Fibroblast of skin of abdomen (primary cell): ENCODE measurements at places on chromosomes 2 and 18.

- DNase-seq = peak; percentile 95
Observed at GRCh38 chr2:213238753-213239495, 45.3 kb upstream of the SPAG16 start.

DNA sequence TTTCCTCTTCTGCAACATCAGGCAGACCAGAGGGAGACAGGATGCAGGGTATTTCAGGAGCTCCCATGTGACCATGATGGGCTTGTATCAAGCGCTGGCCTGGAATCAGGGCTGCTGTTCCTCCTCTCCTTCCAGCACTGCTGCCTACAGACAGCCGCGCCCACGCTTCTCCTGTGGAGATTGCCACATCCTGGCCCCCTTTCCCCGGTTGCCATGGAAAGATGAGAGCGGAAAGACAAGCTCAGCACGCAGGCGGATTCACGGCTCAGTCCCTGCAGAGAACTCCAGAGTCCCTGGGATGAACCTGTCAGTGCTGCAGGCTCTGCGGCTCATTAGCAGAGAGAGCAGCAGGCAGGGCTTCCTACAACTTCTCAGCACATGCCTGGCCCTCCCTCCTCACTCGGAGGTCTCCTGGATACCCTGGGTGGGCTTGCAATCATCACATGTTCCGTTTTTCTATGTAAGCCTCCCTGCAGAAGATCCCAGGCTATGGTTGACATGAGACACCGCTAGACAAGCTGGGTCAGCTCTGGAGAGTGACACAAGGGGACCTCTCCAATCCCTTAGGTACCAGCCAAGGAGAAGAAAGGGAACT lies 497.8 kb upstream of the MYT1L start:
- DNase-seq = no peak

- DNase-seq = no peak
Observed at GRCh38 chr2:20432714-20433113, 14.2 kb upstream of the RHOB start.

- no peak for DNase-seq
Observed at GRCh38 chr18:31203096-31203793, 40.6 kb upstream of the DSC1 start.

GRCh38 chr18:4817665-4818064 lies 362.6 kb upstream of the DLGAP1 start:
- no peak for DNase-seq

- DNase-seq = no peak
Observed at GRCh38 chr18:8607776-8608742, 1.2 kb upstream of the RAB12 start.

DNA sequence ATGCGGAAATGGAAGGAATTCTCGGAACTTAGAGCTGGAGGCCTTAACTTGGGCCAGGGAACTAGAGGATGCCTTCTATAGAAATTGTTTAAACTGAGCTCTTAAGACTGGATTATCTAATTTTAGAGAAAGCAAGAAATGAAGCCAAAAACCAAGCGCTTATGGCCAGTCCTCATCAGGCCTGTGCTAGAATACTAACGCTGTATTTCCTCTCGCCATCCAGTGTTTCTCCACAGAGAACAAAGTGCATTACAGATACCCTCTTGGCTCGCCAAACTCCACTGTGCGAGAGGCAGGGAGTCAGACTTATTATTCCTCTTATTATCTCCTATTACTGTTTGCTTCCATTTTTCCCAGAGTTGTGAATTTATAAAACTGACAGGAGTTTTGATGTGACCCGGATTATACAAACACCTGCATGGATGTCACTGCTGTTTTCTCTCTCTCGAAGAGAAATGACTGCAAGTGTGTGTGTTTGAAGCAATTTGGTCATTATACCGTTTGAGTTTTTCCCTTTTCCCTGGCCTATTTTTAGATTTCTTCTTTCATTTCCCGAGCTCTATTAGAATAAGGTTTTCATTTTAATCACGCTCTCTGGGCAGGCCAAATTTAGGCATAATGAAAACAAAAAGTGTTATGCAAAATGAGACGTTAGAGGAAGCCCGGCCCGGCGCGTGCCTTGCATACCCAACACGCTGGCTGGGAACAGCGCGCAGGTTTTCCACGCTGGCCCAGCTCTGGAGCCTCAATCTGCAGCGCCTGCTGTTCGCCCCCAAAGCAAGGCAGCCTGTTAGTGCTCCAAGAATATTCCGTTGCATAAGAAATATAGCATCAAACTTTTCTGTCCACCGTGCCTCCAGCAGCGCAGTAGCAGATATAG lies 103.3 kb downstream of the ALK start:
- DNase-seq = no peak

DNA sequence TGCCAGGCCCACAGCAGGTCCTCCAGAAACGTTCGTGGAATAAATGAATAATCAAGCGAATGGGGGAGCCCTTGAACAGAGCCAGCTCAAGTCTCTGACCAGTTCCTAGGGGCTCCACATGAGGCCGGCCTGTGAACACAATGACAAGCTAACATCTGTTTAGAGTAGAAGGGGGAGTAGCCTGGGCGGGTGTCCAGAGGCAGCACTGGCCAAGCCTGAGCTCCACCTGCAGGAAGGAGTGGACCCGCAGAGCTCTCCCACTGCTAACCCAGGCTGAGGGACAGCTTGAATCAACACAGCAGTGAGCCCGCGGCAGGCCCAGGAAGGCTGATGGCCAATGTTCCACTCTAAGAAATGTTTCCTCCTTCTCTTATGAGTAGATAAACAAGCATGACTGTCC lies 234.8 kb upstream of the RAB6C start:
- DNase-seq = no peak

- DNase-seq = no peak
Observed at GRCh38 chr2:569681-570080, 107.5 kb downstream of the TMEM18 start.

- DNase-seq = no peak
Observed at GRCh38 chr2:10362096-10362897, 59.6 kb downstream of the HPCAL1 start.

GRCh38 chr2:119434664-119435063 lies 3.0 kb downstream of the TMEM37 start:
- DNase-seq = no peak

DNA sequence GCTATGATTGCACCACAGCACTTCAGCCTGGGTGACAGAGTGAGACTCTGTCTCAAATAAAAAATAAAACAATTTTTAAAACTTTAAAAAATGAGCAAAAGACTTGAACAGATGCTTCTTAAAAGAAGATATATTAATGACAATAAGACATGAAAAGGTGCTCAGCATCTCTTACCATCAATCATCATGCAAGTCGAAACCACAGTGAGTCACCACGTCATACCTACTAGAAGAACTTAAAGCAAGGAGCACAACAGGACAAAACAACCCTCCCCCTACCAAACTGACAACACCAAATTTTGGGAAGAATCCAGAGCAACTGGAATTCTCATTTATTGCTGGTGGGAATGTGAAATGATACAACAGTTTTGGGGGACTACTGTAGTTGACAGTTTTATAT lies 251.6 kb downstream of the BCL2 start:
- no peak for DNase-seq

DNA sequence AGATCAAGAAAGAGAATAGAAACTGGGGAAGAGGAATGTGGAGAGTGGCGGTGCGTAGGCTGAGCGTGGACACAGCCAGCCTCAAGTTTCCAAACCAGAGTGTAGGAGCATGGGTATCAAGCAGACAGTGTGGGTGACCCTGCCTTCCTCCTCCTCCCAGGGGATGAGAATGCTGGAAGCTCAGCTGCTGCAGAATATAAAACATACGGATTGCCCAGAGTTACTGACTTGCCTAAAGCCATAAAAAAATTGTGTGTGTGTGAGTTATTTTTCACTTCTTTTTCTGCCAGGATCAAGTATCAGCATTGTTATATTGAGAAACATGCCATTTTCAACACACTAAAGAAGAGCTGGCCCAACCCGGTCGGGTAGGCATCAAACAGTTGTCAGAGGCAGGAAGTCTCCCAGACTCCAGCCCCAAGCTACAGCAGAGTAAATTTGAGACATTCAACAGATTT lies 333.3 kb upstream of the ACVR2A start:
- DNase-seq = peak; percentile 49

DNA sequence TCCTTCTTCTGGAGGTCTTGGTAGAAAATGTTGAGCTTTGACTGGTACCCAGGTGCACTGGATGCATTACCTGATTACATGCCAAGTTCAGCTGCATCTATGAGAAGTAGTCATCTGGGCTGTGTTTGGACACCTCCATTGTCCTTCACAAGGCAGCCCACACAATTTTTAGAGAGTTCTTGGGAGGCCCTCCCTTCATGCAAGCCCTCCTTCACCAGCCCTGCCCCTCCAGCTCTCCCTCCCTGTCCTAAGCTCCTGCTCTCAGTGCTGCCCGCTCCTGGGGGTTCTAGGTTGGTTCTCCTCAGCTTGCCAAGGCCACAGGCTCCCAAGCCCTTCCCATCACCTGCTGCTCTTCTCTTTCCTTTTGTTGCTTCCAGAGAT lies 148.7 kb downstream of the DYSF start:
- no peak for DNase-seq

- no peak for DNase-seq
Observed at GRCh38 chr18:7725897-7726296, 158.8 kb downstream of the PTPRM start.

GRCh38 chr2:158573739-158574138 lies 117.0 kb downstream of the PKP4 start:
- DNase-seq = no peak

GRCh38 chr2:150491430-150491829 lies 4.0 kb upstream of the RND3 start:
- DNase-seq = no peak

GRCh38 chr2:39375917-39376316 lies 61.2 kb downstream of the MAP4K3 start:
- no peak for DNase-seq

- DNase-seq = no peak
Observed at GRCh38 chr2:98578231-98578630, 30.1 kb downstream of the COA5 start.

DNA sequence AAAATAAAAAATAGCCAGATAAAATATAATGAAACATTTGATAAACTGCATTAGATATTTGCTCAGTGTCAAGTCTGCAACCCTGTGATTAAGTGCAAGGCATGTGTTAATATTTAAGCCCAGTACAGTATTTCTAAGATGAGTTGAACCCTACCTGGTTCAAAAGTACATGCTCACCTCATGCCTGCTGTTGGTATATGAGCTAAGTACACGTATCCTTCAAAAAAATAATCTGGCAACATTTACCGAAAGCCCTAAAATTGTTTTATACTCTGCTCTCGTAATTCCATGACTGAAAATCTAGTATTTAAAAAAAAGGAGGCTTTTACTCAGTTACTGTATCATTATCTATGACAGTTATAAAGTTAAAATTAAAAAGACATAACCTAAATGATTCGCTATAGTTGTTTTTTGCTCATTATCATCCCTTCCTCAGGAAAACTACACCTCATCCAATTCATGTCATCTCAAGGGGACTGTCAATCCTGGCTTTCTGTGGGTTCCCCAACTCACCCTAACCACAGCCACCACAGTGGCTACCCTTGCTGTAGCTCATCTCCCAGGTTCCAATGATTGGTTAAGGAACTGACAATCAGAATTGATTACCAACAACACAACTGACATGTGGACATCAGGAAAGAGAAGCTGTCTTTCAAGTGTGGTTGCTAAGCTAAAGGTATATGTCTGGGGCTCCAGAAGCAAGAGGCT lies 10.6 kb downstream of the TLK1 start:
- DNase-seq = no peak

DNA sequence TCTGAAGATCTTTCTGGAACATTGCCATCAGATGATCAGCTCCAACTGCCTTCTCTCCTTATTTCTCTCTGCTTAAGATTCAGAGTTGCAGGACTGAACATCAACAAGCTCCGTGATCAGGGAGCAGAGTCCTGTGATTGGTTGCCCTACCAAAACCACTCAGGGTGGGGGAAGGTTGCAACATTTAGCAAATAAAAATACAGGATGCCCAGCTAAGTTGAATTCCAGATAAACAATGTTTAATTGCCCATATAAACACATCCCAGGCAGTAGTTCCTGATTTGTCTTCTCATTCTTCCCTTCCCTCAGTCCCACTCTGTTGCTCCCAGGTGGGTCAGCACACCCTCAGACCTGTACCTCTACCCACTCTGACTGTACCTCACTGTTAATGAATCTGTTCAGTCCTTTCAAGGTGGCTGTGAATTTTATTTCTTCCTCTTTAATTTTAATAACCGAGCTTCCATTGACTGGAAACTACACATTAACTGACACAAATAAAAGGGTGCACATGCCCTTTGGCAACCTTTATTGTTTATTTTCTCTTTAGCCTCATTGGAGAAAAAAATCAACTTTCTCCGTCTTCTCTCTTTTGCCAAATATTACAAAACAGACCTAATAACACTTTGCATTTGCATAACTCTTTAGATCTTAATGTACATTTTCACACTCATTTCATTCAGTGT lies 167.1 kb upstream of the PKDCC start:
- no peak for DNase-seq

GRCh38 chr2:33223856-33224255 lies 252.6 kb upstream of the RASGRP3 start:
- peak; percentile 71 for DNase-seq

- DNase-seq = peak; percentile 33
Observed at GRCh38 chr2:173979751-173980351, 14.7 kb upstream of the SP3 start.

DNA sequence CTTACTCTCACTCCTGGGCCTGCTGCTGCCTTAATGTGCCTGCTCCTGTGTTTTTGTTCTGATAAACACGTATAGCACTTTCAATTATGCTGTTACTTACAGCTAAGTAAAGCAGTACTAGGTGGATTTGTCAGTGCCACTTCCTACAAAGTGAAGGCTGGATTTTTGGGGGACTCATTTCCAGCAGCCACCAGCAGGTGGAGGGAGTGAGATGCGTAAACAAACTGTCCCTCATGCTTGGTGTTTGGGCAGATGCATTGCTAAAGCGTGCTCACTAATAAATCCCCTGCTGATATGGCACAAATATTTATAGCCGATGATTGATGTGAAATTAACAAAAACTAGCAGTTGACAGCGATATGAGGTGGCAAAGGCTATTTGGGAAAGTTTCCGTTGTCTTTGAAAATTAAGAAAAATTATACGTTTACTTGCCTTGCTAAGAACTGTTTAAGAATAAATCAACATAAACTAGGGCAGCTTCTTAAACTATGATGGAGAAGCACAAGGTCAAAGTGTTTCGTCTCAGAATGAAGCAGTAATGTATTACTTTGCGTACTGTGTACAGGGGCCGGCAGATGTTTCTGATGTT lies 101.7 kb downstream of the AGAP1 start:
- DNase-seq = peak; percentile 67

GRCh38 chr2:212367431-212367830 lies 171.2 kb downstream of the ERBB4 start:
- no peak for DNase-seq

GRCh38 chr18:58666176-58666575 lies 5.1 kb upstream of the MALT1 start:
- peak; percentile 50 for DNase-seq

DNA sequence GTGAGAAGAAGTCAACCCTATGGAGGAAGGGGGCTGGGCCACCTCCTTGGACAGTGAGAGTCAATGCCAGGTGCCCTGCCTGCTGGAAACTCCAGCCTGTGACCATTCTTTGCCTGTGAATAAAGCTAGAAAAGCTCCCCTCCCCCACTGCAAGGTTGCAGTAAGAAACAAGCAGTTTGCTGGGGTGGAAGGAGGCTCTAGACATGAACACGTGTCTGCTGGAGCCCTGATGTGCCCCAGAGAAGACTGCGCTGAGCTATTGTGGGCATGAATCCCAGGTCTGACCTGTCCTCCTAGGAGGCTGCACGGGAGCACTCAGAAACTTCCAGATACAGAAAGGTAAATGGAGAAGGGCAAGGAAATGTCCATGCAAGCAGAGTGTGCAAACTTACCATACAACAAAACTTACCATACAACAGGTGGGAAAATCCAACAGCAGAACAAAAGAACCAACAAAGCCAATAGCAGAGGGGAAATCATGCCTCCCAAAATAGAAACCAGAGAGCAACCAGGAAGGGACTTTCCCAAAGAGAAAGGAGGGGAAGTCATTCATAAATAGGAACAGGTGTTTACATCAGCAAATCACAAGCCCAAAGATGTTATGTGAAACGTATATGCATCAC lies 278.7 kb downstream of the BCL2 start:
- DNase-seq = no peak
